WTC11 (cell line): ENCODE measurements at places on chromosomes 7 and 10. TPM values are rescaled to one million over a fixed set of nuclear protein-coding genes. Genes with fewer than 3 reads are reported as not detected.

ATOH7 gene
- 0.30 to 0.44 TPM (median 0.31 TPM) in 3 replicates for total RNA-seq

DNAAF5 gene
- total RNA-seq, result 55.5 to 62.2 TPM (median 56.0 TPM) in 3 replicates

SVOPL gene
- 1.9 to 2.7 TPM (median 2.2 TPM) in 3 replicates for total RNA-seq

GRCh38 chr7:29622335-29623265 lies 59.0 kb downstream of the PRR15 start:
- no peak overlapping the region for H3K27ac ChIP-seq
- H3K36me3 ChIP-seq, result no peaks in the 10 kb centered on the region
- DNase-seq, result no peak
- H3K4me1 ChIP-seq, result peaks cover 10% of the 10 kb centered on the region
- no peaks in the 10 kb centered on the region; the same call in 1 of the 2 replicates for H3K27me3 ChIP-seq

GRCh38 chr7:88357781-88358525 lies 51.3 kb upstream of the STEAP4 start:
- no peak for DNase-seq
- H3K36me3 ChIP-seq, result no peaks in the 10 kb centered on the region
- H3K27me3 ChIP-seq, result no peaks in the 10 kb centered on the region

GOLGA7B gene
- 0.07 to 0.24 TPM (median 0.07 TPM) in 3 replicates for total RNA-seq

- H3K4me1 ChIP-seq, result peaks cover 4% of the 10 kb centered on the region; the same call in 1 of the 2 replicates
- DNase-seq, result no peak
- no peak overlapping the region for H3K27ac ChIP-seq
- no peaks in the 10 kb centered on the region; the same call in 1 of the 2 replicates for H3K27me3 ChIP-seq
- H3K4me3 ChIP-seq, result no peak overlapping the region
Measured at GRCh38 chr7:38413784-38414183, 140.3 kb upstream of the TARP start.

- no peak overlapping the region for H3K4me3 ChIP-seq
- no peaks in the 10 kb centered on the region for H3K36me3 ChIP-seq
- DNase-seq, result no peak
- H3K4me1 ChIP-seq, result peaks cover 8% of the 10 kb centered on the region
- no peaks in the 10 kb centered on the region for H3K27me3 ChIP-seq
Measured at GRCh38 chr7:2287745-2288144, 26.5 kb downstream of the SNX8 start.

GPR15LG gene
- not detected in 3 replicates for total RNA-seq
